Uterine smooth muscle cell (primary cell): ENCODE measurements at places on chromosomes 1 and 21. TPM values are rescaled to one million over a fixed set of nuclear protein-coding genes. Genes with fewer than 3 reads are reported as not detected.

The NBPF15 gene
- total RNA-seq, result 50.1 and 56.6 TPM in 2 replicates

The AADACL3 gene
- total RNA-seq, result not detected in 2 replicates

The S100A12 gene
- not detected in 2 replicates for total RNA-seq

The AMY2A gene
- not detected in 2 replicates for total RNA-seq

The DCDC2B gene
- 0.12 TPM in 1 of 2 replicates, not detected in the other for total RNA-seq

The CYB5RL gene
- total RNA-seq, result 6.6 and 7.2 TPM in 2 replicates

The GCSAML gene
- under 0.01 TPM in 1 of 2 replicates, not detected in the other for total RNA-seq

The LCE3E gene
- total RNA-seq, result not detected in 2 replicates

The SRRM1 gene
- total RNA-seq, result 40.9 and 50.1 TPM in 2 replicates

The OR2L2 gene
- under 0.01 TPM in 1 of 2 replicates, not detected in the other for total RNA-seq

The C1orf50 gene
- total RNA-seq, result 4.8 and 8.2 TPM in 2 replicates

The FAM177B gene
- total RNA-seq, result not detected in 2 replicates

The HES5 gene
- not detected in 2 replicates for total RNA-seq

The ECM1 gene
- 9.1 and 9.5 TPM in 2 replicates for total RNA-seq

The C21orf58 gene
- total RNA-seq, result 4.5 and 11.5 TPM in 2 replicates

The TNFRSF18 gene
- total RNA-seq, result 0.12 TPM in 1 of 2 replicates, not detected in the other

The CYP2J2 gene
- 0.12 and 0.33 TPM in 2 replicates for total RNA-seq

The NEXN gene
- 13.5 and 16.0 TPM in 2 replicates for total RNA-seq

The SLC6A17 gene
- total RNA-seq, result 1.7 and 2.4 TPM in 2 replicates

The FAM3B gene
- total RNA-seq, result not detected in 2 replicates

The NBPF6 gene
- total RNA-seq, result not detected in 2 replicates

The MTF2 gene
- 15.6 and 20.0 TPM in 2 replicates for total RNA-seq

The LCE2A gene
- 0.25 and 2.2 TPM in 2 replicates for total RNA-seq

The LY9 gene
- not detected in 2 replicates for total RNA-seq

The KRTAP11-1 gene
- total RNA-seq, result not detected in 2 replicates

The CYP4Z1 gene
- not detected in 2 replicates for total RNA-seq

The NHLH2 gene
- not detected in 2 replicates for total RNA-seq

The CACNA1E gene
- total RNA-seq, result not detected in 2 replicates

The SV2A gene
- 23.2 and 39.7 TPM in 2 replicates for total RNA-seq

The CELA3A gene
- not detected in 2 replicates for total RNA-seq

The C1orf167 gene
- total RNA-seq, result not detected in 2 replicates

The ZMYM4 gene
- total RNA-seq, result 28.4 and 37.7 TPM in 2 replicates

The RNU1-3 gene
- total RNA-seq, result under 0.01 and 2,224 TPM in 2 replicates

The PADI1 gene
- under 0.01 TPM in 1 of 2 replicates, not detected in the other for total RNA-seq

The ERICH3 gene
- total RNA-seq, result not detected in 2 replicates

The CD101 gene
- under 0.01 TPM in 2 replicates for total RNA-seq

The CFAP126 gene
- total RNA-seq, result not detected in 2 replicates

The PGLYRP4 gene
- total RNA-seq, result not detected in 2 replicates
